ENCODE measurements at places on chromosomes 1 and 21. TPM values are rescaled to one million over a fixed set of nuclear protein-coding genes. Genes with fewer than 3 reads are reported as not detected.

- DNase-seq = no peak
Measured at GRCh38 chr1:234256359-234256758, 116.9 kb upstream of the COA6 start.

- no peak for DNase-seq
Measured at GRCh38 chr1:21447311-21447710, 7.4 kb downstream of the NBPF3 start.

DNA sequence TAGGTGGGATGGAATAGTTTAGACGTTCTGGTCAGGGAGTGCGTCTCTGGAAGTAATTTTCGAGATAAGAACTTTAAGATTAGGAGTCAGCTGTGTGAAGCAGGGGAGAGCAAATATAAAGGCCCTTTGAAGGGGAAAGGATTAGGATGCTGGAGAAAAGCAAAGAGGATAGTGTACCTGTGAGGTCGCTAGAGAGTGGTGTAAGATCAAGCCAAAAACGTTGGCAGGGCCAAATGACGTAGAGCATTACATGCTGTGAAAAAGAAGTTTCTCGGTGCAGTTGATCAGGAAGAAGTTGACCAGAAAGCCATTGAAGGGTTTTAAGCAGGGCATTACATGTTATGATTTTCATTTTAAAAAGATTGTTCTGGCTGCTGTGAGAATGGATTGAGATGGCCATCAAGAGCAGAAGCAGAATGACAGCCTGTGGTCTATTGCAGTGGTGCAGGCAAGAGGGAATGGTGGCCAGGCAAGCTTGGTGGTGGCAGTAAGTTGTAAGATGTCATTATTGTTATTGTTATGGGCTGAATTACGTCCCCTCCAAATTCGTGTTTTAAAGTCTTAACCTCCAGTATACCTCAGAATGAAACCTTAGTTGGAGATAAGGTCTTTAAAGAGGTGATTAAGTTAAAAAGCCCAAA is 113.6 kb upstream of the KIF26B start:
- DNase-seq = no peak

DNA sequence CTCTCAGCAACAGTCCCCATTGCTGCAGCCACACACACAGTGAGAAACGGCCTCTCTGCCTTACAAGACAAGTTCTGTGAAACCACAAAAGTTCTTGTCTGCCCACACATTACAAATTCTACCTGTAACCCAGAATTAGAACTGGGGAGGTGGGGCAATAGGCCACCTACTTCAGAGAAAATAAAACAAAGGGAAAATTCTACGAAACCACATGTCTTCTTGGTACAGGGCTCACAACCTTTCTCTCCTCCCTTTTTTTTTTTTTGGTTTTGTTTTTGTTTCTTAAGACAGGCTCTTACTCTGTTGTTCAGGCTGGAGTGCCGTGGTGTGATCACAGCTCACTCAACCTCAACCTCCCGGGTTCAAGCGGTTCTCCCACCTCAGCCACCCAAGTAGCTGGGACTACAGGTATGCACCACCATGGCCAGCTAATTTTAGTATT is 30.2 kb downstream of the LPAR3 start:
- DNase-seq = no peak

DNA sequence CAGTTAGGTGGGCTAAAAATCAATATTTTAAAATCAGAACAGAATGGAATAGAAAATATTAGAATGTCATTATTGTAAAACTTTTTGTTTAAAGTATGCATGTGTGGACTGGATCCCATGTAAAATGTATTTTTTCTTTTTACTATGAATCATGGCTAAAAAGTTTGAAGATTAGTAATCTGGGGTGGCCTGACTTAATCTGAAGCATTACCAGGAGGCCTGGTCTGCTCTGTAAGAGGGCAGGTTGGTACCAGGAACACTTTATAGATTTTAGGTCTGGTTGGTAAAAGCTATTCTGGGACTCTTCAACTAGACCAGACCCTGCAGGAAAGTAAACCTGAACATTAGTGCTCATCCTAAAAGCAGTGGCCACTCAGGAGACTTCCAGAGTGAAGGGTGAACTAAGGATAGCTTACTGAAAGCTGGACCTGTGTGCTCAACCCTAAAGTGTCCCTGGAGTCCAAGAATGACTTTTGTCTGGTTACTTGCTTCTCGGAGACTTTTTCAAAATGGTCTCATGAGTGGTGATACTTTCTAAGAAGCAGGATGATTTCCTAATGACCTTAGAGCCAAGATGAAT is 16.5 kb downstream of the RGL1 start:
- DNase-seq = no peak

DNA sequence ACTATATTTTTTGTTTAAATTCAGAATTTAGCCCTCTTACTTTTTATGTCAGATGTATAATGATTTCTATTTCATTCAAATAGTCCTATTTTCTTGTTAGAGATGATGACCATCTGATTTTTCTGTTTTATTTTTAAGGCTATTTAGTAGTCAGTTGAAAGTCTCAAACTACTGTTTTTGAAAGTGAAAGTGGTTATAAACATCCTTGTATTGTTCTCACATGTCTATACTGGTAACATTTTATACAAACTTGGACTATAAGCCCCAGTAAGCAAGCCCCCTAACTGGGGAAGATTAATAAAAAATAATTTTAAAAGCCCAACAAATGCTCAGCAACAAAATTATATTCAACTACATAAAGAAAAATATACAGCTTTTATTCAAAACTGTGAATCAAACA is 271.3 kb upstream of the RGS18 start:
- DNase-seq = no peak

- DNase-seq = no peak
Measured at GRCh38 chr1:74161497-74161896, 36.5 kb downstream of the LRRIQ3 start.

- no peak for DNase-seq
Measured at GRCh38 chr1:111290630-111291029, at the start of gene CHIA. Gene CHIA (plus strand): TSS chr1:111290851. CDS start chr1:111310468, 19,617 bp downstream.

GRCh38 chr1:200363264-200363933 is 46.4 kb downstream of the ZNF281 start:
- no peak for DNase-seq

DNA sequence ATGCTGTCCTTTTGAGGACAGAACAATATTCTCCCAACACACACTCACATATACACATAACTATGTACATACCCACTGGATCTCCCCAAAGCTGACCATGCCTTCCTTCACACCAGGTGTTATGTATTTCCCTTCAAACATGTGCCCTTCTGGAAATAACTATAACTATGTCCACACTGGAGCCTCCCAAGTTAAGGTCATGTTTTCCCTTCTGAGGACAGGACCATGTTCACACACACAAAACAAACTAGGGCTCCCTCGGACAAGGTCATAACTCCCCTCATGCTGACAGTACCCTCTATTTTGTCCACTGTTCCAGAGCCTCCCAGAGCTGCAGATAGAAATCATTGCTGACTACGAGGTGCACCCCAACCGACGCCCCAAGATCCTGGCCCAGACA is 7.8 kb downstream of the MMACHC start:
- DNase-seq = no peak

- no peak for DNase-seq
Measured at GRCh38 chr21:33314111-33314510, 10.7 kb upstream of the IFNAR1 start.

DNA sequence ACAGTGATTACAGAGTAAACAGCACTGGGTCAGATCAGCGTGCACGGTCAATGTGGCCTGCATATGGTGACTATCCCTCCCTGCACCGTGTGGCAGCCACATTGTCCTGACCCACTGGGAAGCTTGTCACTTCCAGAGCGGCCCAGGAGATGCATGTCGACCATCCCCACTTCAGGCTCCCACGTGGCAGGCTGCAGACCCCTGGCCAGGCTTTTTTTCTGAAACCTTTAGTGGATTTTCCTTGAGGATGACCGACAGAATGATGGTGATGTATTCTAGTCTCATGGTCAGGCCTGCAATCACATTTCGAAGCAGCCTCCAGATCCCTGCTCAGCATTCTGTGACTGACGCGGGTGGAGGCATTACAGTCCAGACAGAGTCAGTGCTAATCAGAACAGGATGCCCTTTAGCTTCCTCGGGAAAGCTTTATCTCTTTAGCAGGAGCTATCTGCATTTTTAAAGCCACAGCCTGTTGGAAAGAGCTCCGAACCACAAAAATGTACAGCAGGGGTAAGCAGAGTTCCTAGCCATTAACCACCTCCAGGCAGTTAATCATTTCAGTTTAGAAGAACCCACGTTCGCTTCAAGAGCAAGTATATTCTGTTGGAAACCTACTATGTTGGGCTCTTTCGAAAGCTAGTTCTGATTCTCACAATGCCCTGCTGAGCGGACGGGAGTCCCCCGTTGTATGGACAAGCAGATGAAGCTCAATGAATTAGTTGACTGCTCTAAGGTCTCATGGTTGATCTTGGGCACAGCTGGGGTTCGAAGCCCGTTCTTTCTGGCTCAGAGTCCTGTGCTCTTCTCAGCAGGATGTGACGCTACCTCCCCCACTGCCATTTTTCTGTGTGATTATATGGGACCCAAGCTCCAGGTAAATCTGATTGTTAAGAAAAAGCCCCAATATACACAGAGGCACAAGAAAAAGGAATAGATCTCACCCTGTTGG is 56.5 kb downstream of the IRF2BP2 start:
- peak; percentile 97 for DNase-seq

DNA sequence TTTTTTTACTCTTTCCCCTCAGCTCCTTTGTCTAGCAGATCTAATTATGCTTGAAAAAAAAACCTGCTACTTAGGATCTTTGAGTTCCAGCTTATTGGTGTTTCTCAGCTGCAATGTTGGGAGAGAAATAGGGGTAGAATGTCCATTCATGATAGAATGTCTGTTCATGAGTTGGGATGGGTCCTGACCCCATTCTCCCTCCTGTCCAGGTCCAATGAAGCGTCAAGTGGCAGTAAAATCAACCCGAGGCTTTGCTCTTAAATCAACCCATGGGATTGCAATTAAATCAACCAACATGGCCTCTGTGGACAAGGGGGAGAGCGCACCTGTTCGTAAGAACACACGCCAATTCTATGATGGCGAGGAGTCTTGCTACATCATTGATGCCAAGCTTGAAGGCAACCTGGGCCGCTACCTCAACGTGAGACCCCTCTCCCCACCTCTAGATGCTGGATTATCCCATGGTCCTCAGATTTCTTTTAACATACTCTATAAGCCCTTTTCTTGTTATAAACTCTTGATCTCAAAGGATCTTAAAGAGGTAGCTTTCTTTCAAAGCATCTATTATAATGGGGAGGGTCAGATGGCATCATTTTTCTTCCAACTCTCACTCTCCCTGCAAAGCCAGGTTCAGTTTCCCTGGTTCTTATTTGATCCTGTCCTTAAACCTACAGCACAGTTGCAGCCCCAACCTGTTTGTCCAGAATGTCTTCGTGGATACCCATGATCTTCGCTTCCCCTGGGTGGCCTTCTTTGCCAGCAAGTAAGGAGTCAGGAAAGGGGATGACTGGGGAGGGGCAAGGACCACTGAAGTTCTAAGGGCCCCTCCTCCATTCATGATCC is 11.1 kb downstream of the CERS2 start:
- no peak for DNase-seq

DNA sequence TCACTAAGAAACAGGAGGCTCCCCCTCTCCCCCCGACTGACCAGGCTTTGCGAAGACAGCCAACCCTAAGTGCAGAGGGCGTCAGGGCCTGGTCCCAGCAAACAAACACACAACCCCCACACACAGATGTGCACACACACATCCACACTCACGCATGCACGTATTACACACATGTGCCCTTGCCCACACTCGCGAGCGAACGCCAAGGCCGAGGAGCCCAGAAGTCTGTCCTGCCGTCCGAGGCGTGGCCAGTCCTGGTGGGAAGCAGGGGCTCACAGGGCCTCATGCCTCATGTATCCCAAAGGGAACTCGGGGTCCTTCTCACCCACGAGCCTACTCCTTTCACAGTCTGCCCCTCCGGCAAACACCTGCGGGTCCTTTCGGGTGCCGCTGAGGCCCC is 2.0 kb downstream of the SDF4 start:
- no peak for DNase-seq

The SYT6 gene
- total RNA-seq = 0.96 TPM

The OXCT2 gene
- not detected for total RNA-seq

The METTL18 gene
- 3.9 TPM for total RNA-seq

The JAM2 gene
- total RNA-seq = 35.9 TPM

The MFSD2A gene
- 9.1 TPM for total RNA-seq

The FMO1 gene
- total RNA-seq = 0.24 TPM

The DNAJC6 gene
- 4.1 TPM for total RNA-seq

The SSR2 gene
- total RNA-seq = 355 TPM

The S100A12 gene
- total RNA-seq = not detected

The AZIN2 gene
- total RNA-seq = 4.6 TPM
